RWPE1 (cell line): ENCODE measurements at places on chromosomes 12 and 14.

DNA sequence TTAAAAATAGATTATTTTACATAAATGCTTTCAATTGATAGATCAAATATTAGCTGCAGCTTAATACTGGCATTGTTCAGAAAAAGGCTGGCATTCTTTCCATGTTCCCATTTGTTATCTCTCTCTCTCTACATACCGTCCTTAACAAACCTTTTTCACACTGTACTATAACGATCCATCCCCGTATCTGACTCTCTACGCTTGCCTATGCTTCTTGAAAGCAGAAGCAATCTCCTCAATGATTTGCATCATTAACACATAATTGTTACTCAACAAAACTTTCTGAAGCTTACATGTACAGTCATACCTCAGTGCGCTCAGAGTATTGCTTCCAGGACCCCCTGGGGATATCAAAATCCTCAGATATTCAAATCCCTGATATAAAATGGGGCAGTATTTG lies 89.7 kb downstream of the TMTC1 start:
- no peak for DNase-seq

DNA sequence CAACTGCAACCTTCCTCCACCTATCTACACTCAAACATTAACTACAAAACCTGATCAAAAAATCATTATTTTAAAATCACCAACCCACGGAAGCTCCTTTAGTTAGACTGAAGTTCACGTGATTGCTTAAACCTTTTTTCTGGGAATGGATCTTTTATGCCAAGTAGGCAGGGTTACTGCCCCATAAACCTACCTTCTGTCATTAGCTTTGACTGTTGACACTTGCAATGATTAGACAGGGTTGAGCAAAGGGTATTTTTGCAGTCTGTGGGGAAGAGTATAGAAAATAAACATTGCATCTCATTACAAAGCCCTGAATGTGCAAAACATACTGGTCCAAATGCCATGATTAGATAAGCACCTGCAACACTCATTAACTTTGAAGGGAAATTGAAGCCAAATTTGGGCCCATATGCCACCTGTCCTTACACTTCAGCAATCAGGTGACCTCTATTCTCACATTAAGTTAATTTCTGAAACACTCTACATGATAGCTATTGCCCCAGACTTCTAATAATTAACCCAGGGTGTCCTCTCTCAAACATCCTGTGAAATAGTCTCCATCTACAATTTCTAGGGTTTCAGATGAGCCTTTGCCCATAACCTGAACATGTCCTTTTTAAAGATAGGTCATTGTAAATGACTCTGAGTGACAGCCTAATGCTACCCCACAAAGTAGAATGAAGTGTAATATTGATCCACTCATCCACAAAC lies 156.0 kb upstream of the PLEKHG7 start:
- no peak for DNase-seq

GRCh38 chr12:71846322-71846940 lies 6.9 kb downstream of the TBC1D15 start:
- DNase-seq = peak; percentile 28

DNA sequence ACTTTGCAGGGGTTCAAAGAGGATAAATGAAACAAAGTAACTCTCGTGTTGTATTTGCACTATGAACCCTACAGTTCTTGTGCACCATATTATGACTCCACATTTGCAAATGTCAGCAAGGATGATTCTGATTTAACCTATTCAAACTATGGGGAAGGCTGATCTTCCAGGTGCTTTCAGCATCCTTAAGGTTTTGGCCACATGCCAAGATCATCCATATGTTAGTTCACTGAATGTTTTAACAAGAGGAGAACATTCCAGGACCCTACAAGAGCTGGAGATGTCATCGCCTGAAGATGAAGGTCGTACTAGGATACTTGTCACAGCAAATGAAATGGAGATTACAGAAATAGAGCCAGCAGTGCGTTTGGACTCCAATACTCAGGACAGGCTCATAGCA lies 114.2 kb downstream of the DHRS2 start:
- DNase-seq = no peak

- no peak for DNase-seq
Measured at GRCh38 chr14:61417141-61417540, 95.8 kb downstream of the PRKCH start.

DNA sequence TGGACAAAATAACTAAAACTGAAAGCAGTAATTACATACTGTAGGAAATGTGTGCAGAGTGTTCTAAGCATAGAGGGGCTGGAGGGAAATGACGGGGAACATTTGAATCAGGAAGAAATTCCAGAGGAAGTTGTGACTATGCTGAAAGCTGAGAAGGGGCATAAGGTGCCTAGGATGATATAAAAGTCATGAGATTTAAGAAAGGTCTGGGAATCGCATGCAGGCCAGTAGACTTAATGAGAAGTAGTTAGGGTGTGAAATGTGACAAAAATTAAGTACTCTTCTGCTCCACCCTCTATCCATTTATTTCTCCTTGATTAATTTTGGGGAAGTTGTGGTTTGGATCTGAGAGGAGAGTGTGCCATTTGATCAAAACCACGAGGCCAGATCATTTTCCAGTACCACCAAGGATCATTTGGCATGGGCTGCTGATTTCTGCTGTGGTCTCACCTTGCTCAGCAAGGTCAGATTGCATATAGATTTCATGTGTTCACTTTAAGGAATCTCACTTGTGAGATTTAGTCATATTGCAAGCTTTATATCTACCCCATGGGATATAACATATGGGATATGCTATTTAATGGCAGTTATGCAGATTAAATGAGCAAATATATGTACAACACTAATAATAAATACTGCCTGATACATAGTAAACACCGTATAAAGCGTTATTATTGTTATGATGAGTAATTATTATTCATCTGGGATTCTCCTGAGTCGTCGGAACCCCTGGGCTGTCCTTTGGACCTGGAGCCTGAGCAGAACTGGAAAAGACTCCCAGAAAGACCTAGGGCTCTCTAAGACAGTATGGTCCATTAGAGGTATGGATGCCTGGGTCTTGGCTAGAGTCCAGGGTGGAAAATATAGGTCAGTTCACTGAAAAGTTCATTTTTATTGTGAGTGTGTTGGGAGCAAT lies 72.3 kb downstream of the SRGAP1 start:
- peak; percentile 35 for DNase-seq

- no peak for DNase-seq
Measured at GRCh38 chr14:98999901-99000300, 272.1 kb downstream of the BCL11B start.
